ENCODE measurements at places on chromosomes 1 and 21.

DNA sequence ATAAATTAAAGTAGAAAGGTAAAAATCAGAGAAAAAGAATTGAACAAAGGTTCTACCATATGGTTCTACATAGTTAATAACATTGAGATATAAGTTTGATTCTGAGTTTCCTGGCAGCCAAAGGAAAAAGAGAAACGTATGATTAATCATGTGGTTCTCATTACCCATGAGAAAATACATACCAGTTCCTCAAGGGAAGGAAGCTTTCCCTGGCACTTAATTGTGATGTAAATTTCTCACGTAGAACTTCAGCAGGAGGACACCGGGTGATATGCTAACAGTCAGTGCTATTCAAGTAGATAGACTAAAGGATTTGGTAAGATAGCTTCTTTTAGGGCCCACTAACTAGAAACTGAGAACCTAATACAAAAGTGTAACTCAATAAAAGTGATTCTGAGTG is 218.5 kb downstream of the NFIA start:
- no peaks in the 10 kb centered on the region for H3K27me3 ChIP-seq
- H3K4me1 ChIP-seq, result peaks cover 32% of the 10 kb centered on the region
- H3K36me3 ChIP-seq, result peaks cover 15% of the 10 kb centered on the region
- no peak for DNase-seq
- H3K27ac ChIP-seq, result peak overlapping the region; percentile 55

DNA sequence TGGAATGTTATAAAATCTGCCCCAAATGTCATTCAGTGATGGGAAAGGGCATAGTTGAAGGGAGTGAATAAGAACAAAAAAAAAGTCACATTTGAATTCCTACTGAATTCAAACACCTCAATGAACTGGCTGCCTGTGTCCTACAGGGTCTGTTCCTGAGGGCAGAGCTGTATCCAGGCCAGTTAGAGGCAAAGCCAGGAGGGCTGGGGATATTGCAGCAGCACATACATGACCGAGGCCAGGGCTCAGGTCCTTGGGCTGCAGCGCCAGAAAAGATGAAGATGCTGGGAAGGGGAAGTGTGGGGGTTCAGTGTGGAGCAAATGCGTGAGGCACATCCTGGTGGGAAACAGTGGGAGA is 449.2 kb downstream of the SIPA1L2 start:
- no peak overlapping the region for H3K27ac ChIP-seq
- H3K36me3 ChIP-seq, result peaks cover 1% of the 10 kb centered on the region
- peaks cover 3% of the 10 kb centered on the region for H3K27me3 ChIP-seq

- H3K4me1 ChIP-seq, result no peaks in the 10 kb centered on the region
- no peak overlapping the region for H3K27ac ChIP-seq
- H3K36me3 ChIP-seq, result no peaks in the 10 kb centered on the region
- no peak for DNase-seq
Observed at GRCh38 chr21:16378525-16378924, 648.7 kb downstream of the USP25 start.

DNA sequence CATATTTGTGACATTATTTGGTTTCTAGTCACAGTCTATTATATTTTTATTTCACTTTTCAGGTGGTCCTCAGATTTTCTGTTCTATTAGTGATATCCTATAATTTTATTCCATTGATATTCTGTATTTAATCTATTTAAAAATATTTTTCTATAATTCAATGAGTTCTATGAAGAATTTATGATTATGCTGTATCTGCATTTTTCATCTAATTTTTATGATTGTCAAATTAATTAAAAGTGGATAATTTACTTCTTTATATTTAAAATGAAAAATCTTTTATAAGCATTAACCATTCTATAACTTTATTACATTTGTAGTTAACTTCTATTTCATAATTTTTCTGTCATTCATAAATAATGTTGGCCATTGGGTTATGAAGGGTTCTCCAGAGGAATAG is 387.4 kb upstream of the LRRC7 start:
- DNase-seq, result no peak
- no peak overlapping the region for H3K27ac ChIP-seq
- no peaks in the 10 kb centered on the region for H3K36me3 ChIP-seq
- H3K4me1 ChIP-seq, result no peaks in the 10 kb centered on the region
- H3K4me3 ChIP-seq, result no peak overlapping the region
- H3K27me3 ChIP-seq, result no peaks in the 10 kb centered on the region

DNA sequence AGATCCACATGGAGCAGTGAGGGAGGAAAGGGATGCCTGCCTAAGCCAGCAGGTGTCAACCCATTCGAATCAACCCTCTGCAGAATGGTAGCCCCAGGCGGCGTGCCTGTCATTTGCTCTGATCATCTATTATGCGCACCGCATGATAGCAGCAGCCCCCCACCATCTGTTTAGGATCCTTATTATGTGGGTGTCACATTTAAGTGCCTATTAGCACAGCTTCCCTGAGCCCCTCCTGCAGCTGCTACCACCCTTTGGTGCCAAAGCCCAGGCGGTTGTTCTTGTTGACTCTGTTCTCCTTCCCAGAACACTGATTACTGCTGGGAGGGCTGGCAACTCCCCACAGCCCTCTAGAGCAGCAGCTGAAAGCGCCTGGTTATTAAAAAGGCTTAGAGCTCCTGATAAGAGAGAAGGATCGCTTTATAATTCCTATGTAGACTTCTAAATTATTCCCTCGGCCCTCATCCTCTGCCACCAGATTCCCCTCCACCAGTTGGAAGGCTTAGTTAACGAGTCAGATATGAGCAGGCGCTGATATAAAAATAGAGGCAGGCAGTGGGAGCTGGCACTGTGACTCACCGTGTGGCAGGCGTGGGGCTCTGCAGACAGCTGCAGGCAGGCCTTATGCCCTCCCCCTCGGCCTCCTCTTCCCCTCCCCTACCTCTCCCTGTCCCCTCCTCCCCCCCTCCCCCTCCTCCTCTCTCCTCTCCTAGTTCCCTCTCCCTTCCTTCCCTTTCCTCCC is 23.0 kb downstream of the ACTA1 start:
- no peak for DNase-seq
- peaks cover 46% of the 10 kb centered on the region for H3K27me3 ChIP-seq
- H3K4me1 ChIP-seq, result peaks cover 26% of the 10 kb centered on the region
- no peak overlapping the region for H3K27ac ChIP-seq

GRCh38 chr1:202801175-202801574 is 7.0 kb downstream of the KDM5B start:
- H3K27ac ChIP-seq, result no peak overlapping the region
- no peak overlapping the region for H3K4me3 ChIP-seq
- H3K4me1 ChIP-seq, result peaks cover 49% of the 10 kb centered on the region
- DNase-seq, result no peak
- peaks cover 11% of the 10 kb centered on the region for H3K36me3 ChIP-seq

DNA sequence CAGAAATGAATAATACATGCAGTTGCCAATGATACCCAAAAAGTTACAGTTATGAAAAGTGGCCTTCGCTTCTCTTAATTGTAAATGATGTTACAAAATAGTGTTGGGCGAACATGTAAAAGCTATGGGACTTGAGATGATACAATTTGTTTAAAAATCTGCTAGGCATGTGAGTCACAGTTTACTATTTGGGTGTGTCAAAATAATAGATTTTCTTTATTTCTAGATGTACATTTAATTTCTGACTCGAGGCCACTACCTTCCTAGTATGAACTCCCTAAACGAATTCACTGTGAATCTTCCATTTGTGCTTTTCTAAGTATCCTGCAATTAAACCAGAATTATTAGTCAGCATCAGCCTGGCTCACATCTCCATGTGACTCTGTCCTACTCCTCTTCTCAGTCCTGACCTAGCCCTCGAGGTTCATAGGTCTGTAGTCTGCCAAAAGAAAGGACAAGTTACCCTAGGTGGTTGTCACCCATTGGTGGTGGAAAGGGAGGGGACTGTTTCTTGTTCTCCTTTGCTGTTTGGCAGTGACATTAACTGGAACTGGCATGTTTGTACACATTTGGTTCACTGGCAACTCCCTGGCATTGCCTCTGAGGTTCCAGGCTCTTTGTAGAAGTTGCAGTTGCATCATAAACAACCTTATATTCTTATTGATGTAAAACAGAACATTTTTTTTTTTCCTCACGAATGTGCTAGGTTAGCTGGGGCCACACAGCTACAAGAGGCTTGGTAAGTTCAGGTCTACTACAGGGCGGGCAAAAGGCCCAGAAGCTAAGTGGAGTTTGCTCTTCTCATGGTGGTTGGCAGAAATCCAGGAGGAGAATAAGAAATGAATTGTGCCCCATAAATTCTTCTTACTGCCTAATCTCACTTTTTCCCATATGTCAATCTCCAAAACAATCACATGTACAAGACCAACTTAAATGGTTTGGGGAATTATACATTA is 746.5 kb upstream of the ADAMTS5 start:
- no peaks in the 10 kb centered on the region for H3K27me3 ChIP-seq
- no peak overlapping the region for H3K4me3 ChIP-seq
- DNase-seq, result no peak
- no peaks in the 10 kb centered on the region for H3K36me3 ChIP-seq

- no peak for DNase-seq
- H3K36me3 ChIP-seq, result no peaks in the 10 kb centered on the region
- no peak overlapping the region for H3K27ac ChIP-seq
- no peak overlapping the region for H3K4me3 ChIP-seq
- H3K27me3 ChIP-seq, result peaks cover 8% of the 10 kb centered on the region
- H3K4me1 ChIP-seq, result no peaks in the 10 kb centered on the region
Observed at GRCh38 chr1:224666913-224667312, 50.8 kb downstream of the CNIH3 start.
